ENCODE measurements at places on chromosomes 5 and 9. TPM values are rescaled to one million over a fixed set of nuclear protein-coding genes. Genes with fewer than 3 reads are reported as not detected.
A peak's percentile ranks its signal among the peaks of the same experiment; 100 is the strongest.

- no peak for DNase-seq
These were observed 15.7 kb downstream of the TPPP start for GRCh38 chr5:677131-678101.

DNA sequence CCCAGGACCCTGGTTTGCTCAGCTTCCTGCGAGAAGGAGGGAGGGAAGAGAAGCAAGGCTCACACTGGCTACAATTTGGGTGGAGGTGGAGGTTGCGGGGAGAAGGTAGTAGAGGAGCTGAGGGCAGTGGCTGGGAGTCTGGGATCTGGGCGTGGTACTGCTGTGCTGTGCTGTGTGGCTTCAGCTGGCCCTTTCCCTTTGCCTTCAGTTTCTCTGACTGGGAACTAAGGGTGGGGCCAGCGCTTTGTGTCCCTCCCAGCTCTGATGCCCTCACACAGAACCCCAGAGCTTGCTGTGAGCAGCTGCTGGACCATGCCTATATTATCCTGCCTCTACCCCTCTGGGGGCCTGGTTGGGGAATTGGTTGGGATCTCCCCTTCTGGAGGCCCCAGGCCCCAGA lies 60.9 kb downstream of the RGS3 start:
- DNase-seq: no peak

GRCh38 chr9:125233678-125234077 lies 7.5 kb downstream of the HSPA5 start:
- no peak for DNase-seq

GRCh38 chr9:136133191-136133958 lies 14.7 kb upstream of the TMEM250 start:
- no peak for DNase-seq

DNA sequence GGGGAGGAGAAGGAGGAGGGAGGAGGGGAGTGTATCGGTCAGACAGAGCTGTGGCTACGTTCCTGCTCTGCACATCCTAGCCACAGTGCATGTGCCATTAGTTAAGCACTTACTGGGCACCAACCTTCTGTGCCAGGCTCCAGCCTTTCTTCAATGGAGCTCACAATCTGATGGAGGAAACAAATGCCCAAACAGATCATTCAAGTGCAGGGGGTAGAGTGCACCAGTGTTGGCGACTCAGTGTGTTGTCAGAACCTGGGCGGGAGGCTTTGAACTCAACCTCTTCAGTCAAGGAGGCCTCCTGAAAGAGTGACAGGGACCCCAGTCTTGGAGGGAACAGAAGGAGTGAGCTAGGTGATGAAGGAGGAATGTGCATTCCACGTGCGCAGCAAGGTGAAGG lies 51.9 kb upstream of the SHB start:
- DNase-seq: no peak

DNA sequence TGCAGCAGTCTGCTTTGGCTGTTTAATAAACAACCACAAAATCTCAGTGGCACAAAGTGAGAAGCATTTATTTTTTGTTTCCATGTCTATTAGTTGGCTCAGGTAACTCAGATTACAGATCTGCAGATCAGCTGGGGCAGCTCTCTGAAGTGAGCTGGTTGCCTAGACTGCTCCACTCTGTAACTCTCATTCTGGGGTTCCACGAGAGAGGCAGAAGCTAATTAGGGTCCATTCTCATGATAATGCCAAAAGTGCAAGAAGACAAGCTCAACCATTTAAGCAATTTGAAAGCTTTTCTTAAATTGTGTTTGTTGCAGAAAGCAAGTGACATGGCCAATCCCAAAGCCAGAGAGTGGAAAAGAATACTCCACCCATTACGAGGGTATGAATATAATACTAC lies 13.2 kb downstream of the MEIKIN start:
- no peak for DNase-seq

DNA sequence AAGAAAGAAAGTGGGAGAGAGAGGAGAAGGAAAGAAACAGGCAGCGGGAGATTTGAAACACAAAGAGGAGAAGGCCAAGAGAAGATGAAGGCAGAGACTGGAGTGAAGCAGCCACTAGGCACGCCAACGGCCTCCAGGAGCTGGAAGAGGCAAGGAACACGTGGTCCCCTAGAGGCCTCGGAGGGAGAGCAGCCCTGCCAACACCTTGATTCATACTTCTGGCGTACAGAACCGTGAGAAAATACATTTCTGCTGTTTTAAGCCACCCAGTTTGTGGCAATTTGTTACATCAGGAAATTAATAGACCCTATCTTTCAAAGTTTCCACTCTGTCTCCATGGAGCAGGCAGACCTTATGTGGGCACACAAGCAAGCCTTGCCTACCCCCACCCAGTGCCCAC lies 133.4 kb downstream of the ACTL7B start:
- DNase-seq: no peak

- DNase-seq: no peak
These were observed 1.4 kb downstream of the MXD3 start for GRCh38 chr5:177310332-177310731.

GRCh38 chr9:37923796-37924427 lies 20.0 kb upstream of the SLC25A51 start:
- no peak for DNase-seq

- no peak for DNase-seq
These were observed 303.2 kb downstream of the PRR16 start for GRCh38 chr5:120767178-120767820.

- no peak for DNase-seq
These were observed 94.4 kb downstream of the MTREX start for GRCh38 chr5:55402199-55402598.

GRCh38 chr9:37030611-37030939 lies 3.5 kb downstream of the PAX5 start:
- DNase-seq: no peak

DNA sequence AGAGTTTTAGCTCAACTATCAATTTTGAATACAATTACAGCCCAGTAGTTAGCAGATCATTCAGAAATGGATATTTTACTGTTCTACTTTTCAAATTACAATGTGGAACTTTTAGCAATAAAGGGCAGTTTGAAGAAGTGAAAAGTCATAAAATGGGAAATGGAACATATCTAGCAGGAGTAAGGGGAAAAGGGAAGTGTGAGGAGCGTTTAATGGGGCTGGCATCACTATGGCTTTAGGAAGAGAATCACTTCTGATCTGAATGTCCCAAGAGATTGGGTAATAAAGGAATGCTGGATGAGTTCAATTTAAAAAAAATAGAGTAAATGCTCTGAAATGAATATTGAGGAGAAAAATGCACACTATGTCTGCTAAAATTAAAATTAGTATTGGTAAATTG lies 77.4 kb downstream of the ATPSCKMT start:
- no peak for DNase-seq

DNA sequence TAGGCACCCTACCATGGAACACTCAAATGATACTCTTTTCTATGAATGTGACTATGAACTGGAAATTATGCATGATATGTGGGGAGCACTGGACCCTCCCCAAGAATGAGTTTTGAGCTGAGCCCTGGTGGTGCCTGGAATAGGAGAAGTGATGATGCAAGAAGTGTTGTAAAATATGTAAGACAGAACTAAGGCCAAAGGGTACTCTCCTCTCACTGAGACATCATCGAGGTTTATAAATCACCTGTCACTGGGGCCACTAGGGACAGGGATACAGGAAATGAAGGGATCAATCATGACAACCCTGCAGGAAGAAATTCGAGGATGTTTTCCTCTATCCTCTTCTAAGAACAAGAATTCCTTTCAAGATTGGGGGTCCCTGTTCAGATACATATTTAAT lies 45.4 kb downstream of the PCSK1 start:
- DNase-seq: no peak

GRCh38 chr5:111618623-111619271 lies 106.4 kb upstream of the STARD4 start:
- no peak for DNase-seq

DNA sequence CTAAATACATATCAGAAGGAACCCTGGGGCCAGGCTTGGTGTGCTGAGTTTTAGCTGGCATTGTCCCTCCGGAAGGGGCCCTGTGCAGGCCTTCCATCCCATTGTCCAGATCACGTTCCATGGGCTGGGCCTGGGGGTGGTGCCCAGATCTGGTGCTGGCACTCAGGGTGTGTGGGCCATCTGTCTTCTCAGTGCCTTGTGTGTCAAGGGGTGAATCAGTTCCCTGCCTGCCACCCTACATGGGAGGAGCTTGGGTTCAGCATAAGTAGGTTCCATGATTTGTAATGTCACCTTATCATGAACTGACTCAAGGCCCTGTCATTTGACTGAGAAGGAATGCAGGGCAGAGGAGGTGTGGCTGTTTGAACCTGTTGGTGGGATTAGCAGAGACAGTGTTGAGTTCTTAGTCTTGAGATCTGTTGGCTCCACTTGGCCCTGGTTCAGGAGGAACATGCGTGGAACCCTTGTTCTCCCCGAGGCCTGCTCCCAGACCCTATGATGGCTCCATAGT lies 176.8 kb downstream of the MACROH2A1 start:
- DNase-seq: peak; percentile 77

DNA sequence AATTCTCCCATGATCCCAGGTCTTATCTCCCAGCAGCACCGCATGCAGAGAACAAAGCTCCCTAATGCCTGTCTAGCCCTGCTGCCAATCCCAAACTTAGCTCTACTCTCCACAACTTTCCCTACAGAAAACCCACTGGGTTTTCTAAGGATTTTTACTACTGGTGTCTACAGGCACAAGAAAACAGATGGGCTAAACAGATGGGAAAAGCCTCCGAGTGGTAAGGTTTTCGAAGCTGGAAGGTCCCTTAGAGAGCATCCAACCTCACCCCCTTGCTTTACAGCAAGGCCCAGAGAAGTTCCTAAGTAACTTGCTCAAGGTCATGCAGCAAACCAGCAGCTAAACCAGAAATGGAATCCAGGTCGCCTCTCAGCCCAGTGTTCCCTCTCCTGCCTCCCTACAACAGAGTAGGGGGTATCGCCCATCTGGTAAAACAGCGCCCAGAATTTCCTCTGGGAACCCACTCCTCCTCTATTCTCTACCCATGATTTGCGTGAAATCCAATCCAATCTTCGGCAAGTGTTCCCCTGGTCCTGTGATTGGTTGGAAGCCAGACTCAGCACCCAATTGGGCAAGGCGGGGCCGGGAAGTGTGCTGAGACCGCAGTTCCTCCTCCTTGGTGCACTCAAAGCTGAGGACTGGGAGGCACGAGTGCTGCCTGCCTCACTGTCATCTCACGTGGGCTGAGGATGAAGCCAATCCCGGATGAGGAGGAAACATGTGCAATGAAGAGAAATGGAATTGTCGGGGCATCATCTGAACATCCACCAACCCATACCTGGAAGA lies 20.8 kb downstream of the CPLX2 start:
- DNase-seq: no peak

- DNase-seq: peak; percentile 50
These were observed 174.5 kb upstream of the PITX1 start for GRCh38 chr5:135208555-135208902.

DNA sequence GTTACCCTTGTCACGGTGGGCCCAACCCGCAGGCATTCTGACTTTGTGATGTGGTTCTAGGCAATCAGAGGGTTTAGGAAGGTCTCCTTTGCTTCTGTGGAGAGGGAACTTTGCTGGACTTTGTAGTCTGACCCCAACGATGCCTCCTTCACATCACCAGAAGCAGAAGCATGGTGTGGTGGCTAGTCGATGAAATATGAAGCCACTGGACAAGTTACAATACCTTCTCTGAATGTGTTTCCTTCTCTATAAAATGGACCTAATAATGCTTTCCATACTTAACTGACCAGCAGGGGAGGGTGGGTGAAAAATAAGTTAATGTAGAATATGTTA lies 607 bp downstream of the SPEF2 start:
- DNase-seq: no peak

- no peak for DNase-seq
These were observed 598 bp upstream of the KIAA1191 start for GRCh38 chr5:176362233-176362490.

DNA sequence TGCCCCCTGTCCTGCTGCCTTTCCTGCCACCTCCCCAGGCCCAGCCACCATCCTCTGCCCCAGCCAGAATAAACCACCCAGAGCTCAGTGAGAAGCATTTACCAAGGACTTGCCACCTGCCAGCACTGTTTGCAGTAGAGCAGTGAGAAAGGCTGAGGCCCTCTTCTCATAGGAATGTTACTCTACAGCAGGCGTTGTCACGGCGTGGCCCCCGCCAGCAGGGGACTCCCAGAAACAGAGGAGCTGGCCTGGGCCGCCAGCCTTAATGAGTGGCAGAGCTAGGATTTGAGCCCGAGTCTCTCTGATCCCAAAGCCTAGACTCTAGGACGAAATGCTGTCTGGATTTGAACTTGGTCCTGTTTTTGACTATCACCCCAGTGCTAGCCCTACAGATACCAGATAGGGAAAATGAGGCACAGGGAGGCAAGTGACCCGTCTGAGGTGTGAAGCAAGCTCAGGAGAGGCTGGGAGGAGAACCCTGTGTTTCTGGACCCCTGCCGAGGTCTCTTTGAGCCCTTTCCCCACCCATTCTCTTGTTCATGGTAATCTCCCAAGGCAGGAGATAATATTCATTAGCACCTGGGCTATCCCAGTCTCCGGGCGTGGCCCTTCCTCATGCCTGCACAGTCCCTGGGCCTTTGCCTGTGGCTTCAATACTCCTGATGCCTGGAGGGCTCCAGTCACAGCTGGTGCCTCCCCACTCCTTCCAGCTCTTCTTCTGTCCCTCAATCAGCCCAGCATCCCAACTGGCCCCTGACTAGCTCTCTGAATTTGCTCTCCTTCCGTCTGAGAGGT lies 30.7 kb downstream of the HRH2 start:
- DNase-seq: no peak

DNA sequence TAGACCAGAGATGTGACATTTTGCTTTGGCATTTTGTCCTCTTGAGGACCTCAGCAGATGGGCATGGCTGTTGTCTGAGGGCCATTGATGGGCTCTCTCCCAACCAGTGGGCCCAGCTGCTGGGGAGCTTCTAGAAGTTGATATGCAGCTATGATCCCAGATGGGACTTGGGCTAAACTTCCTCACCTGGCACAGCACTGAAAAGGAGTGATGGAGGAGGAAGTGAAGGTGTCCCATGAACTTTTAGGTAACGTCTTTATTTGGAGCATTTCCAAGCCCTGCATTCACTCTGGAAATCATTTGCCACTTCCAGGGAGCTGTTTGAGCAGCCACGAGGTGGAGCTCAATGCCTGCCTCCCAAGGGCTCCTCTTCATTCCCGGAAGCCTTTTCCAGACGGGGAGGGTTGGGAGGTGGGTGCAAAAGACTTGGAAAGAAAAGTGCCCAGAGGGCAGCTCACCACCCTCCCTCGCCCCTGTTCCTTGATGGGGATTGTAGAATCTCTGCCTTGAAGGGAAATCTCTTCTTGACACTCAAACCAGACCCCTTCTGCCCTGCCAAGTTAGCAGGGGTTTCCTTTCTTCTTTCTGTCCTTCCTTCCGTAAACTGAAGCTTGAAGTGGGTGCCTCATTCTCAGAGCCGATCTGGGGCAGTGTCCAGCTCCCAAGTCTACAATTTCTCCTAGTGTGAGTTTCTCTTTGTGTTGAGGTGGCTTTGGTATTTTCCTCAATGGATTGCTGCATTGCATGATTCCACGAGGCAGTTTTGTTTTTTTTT lies 18.1 kb upstream of the NEUROG1 start:
- no peak for DNase-seq

- no peak for DNase-seq
These were observed 6.1 kb downstream of the NDFIP1 start for GRCh38 chr5:142114687-142115086.

- no peak for DNase-seq
These were observed 171.4 kb downstream of the SH3GL2 start for GRCh38 chr9:17750269-17750668.

ZFP62 gene
- 17.7 TPM for total RNA-seq

STK32A gene
- 1.2 TPM for total RNA-seq

CDHR2 gene
- not detected for total RNA-seq

BTNL8 gene
- total RNA-seq: 0.34 TPM

PPP3R2 gene
- total RNA-seq: not detected

CTXN3 gene
- total RNA-seq: not detected

ALDH1A1 gene
- 83.3 TPM for total RNA-seq

ORM2 gene
- total RNA-seq: not detected

PCDHB14 gene
- 8.7 TPM for total RNA-seq

SPINK7 gene
- not detected for total RNA-seq

KCNN2 gene
- 9.3 TPM for total RNA-seq

IFNA21 gene
- total RNA-seq: not detected
